WTC11 (cell line): ENCODE measurements at places on chromosomes 7 and 10.

GRCh38 chr10:97388152-97388551 is 13.0 kb downstream of the RRP12 start:
- no peaks in the 10 kb centered on the region for H3K4me1 ChIP-seq
- no peak for DNase-seq
- no peak overlapping the region for H3K4me3 ChIP-seq
- peaks cover 49% of the 10 kb centered on the region for H3K36me3 ChIP-seq
- H3K27me3 ChIP-seq = no peaks in the 10 kb centered on the region
- no peak overlapping the region for H3K27ac ChIP-seq

DNA sequence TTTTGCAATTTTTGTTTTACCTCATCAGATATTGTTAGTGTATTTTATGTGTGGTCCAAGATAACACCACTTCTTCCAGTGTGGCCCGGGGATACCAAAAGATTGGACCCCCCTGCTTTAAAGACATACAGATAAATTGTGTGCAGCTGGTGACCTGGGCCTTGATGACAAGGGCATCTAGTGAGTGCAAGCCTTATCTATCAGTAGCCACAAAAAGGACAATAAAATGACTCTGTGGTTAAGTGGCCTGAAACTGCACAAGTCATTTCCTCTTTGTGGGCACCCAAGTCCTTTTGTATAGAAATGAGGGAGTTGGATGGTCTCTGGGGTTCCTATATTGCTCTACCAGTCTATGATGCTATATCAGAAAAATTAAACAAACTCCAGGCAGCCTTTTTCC is 98.1 kb downstream of the PARD3 start:
- DNase-seq = no peak
- no peak overlapping the region for H3K27ac ChIP-seq
- no peaks in the 10 kb centered on the region for H3K27me3 ChIP-seq
- no peaks in the 10 kb centered on the region for H3K36me3 ChIP-seq

- DNase-seq = no peak
- no peaks in the 10 kb centered on the region for H3K27me3 ChIP-seq
- H3K27ac ChIP-seq = no peak overlapping the region
- H3K36me3 ChIP-seq = no peaks in the 10 kb centered on the region
These were observed 40.7 kb downstream of the ANK3 start for GRCh38 chr10:60348982-60349381.

DNA sequence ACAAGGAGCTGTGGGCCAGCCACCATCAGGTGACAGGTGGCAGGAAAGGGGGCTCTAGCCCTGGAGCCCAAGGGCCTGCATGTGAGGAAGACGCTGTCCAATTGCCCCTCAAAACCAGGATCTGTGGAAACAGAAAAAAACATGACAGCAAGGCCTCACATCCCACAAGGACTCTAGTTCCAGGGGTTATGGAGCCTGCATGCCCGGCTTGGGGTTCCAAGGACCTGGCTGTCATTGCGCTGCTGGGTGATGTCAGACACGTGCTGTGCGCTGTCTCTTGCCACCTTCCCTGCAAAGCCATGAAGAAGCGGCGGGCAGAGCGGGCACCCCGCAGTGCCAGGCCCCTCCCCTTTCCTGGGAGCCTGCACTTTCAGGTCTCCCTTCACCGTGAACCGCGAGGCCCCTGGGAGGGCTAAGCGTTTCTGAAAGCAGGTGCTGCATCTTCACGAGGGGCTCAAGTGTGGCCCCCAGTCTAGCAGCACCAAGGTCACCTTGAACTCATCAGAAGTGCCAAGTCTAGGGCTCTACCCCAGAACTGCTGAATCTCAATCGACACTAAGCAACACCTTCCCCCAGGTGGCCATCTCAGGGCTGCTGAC is 15.1 kb upstream of the CRYGN start:
- peak overlapping the region; percentile 34; the same call in 1 of the 2 replicates for H3K27ac ChIP-seq
- no peak overlapping the region for H3K4me3 ChIP-seq
- peaks cover 8% of the 10 kb centered on the region for H3K27me3 ChIP-seq
- H3K4me1 ChIP-seq = peaks cover 66% of the 10 kb centered on the region
- peaks cover 16% of the 10 kb centered on the region for H3K36me3 ChIP-seq

DNA sequence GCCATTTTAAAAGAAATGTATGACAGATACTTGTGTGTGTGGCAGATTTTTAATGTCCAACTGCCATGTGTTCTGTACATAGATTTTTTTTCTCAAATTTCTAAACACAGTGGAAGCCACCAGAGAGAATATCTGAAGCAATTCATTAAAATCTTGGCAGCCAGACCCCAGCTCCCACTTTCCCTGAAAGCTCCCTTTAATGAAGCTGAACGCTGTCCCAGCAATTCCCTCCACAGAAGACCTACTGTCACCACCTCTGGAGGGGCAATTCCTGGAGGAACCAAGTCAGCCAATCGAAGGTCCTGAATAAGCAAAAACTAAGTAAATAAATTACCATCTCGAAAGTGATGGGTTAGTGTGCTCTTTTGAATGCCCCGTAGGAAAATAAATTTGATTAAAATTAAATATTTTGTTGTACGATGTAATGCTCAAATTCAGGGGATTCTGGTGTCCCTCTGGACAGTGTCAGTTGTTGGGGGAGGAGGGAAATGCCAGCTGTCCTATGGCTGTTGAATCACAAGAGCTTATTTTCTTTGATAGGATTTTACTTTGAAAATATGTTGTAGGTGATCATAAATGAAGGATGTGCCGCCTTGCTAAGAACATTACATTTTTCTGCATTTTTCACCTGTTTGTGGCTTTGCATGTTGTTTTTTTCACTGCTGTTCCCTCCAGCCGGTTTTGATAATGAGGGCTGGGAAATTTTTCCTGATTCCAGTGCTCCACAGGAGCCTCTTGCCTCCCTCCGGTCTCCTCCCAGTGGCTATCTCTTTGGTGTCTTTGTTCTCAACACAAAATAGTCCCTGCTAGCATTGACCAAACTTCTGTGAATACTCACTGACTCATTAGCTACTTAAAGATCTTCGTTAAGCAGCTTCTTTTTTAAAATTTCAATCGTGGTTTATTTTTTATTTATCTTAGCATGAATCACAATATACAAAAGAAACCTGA is 9.2 kb upstream of the GSAP start:
- no peaks in the 10 kb centered on the region for H3K27me3 ChIP-seq
- peaks cover 55% of the 10 kb centered on the region for H3K4me1 ChIP-seq
- H3K27ac ChIP-seq = peak overlapping the region; percentile 72
- DNase-seq = no peak
- no peaks in the 10 kb centered on the region for H3K36me3 ChIP-seq
- peak overlapping the region; percentile 45 for H3K4me3 ChIP-seq

DNA sequence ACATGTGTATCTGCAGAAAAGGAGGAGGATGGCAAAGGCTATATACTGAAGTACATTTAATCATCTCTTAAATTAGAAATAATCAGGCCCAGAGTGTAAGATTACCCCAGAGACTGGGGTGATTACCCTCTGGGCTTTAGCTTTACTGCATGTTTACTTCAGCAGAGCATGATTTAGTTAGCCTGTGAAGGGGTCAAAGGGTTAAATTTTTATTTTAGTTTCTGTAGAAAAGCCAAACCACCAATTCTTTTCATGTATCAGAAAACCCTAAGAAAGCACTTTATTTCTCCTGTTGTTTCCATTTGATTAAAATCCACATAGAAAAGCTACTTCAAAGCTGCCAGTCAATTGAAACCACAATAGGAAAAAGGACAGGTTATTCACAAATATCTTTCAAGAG is 101.5 kb upstream of the LSM8 start:
- no peak overlapping the region for H3K4me3 ChIP-seq
- peaks cover 21% of the 10 kb centered on the region for H3K4me1 ChIP-seq
- H3K27ac ChIP-seq = no peak overlapping the region

GRCh38 chr7:128909625-128910568 is 612 bp downstream of the KCP start:
- DNase-seq = peak; percentile 52
- H3K36me3 ChIP-seq = no peaks in the 10 kb centered on the region
- peaks cover 64% of the 10 kb centered on the region for H3K27me3 ChIP-seq

- H3K36me3 ChIP-seq = peaks cover 9% of the 10 kb centered on the region
- H3K27me3 ChIP-seq = peaks cover 4% of the 10 kb centered on the region
- peak overlapping the region; percentile 94 for H3K4me3 ChIP-seq
These were observed 859 bp upstream of the SMC3 start for GRCh38 chr10:110566472-110567200.
